Brain microvascular endothelial cell (primary cell): ENCODE measurements at places on chromosomes 6 and 20.
A peak's percentile ranks its signal among the peaks of the same experiment; 100 is the strongest.

- no peak for DNase-seq
These were observed 13.9 kb upstream of the SIRPA start for GRCh38 chr20:1881240-1881835.

GRCh38 chr6:112929641-112930040 lies 582.5 kb downstream of the RFPL4B start:
- DNase-seq: no peak

DNA sequence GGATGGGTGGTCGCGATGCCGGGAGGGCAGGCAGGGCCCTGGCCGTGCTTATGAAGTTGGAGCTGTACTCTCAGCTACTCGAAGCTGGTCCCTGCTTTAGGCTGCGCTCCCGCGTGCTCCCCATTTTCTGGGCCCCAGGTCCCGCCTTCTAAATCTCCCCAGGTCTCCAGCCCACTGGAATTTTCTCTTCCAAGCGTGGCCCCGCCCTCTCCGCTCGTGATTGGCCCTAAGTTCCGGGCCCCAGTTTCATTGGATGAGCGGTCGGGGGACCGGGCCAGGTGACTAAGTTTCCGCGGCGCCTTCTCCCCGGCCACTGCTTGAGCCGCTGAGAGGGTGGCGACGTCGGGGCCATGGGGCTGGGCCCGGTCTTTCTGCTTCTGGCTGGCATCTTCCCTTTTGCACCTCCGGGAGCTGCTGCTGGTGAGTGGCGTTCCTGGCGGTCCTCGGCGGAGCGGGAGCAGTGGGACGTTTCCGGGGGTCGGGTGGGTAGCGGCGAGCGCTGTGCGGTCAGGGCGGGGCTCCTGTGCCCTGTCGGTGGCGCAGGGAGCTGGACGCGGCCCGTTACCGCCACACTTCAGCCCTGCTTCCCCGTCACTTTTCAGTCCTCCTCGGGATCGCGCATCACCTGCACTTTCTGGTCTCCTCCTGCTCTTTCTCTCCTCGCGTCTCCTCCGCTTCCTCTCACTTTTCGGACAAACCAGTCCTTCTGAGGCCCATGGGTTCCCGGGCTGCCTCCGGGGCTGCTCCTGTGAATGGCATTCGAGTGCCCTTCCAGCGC lies at the start of gene MICA:
MICA (plus strand) TSS at position 313 of the 778 bp plus-strand sequence; CDS start at position 351, 38 bp downstream.
- peak; percentile 78 for DNase-seq

DNA sequence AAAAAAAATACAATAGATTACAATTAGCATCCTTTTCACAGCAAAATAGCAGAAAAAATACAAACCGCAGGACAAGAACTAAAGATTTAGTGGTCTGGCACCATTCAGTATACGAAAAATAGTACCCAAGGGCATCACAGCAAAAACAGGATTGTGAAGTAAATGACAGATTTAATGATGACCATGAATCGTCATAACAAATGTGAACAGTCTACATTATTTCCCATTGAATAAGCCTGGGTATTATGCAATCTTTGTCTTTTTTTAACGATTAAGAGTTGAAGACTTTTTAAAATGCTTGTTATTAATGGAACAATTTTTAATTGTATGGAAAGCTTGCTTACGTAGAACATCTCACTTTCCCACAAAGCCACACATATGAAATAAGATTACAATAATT lies 432.8 kb downstream of the PKHD1 start:
- DNase-seq: no peak

GRCh38 chr6:85124472-85125354 lies 325.2 kb upstream of the NT5E start:
- DNase-seq: peak; percentile 34

DNA sequence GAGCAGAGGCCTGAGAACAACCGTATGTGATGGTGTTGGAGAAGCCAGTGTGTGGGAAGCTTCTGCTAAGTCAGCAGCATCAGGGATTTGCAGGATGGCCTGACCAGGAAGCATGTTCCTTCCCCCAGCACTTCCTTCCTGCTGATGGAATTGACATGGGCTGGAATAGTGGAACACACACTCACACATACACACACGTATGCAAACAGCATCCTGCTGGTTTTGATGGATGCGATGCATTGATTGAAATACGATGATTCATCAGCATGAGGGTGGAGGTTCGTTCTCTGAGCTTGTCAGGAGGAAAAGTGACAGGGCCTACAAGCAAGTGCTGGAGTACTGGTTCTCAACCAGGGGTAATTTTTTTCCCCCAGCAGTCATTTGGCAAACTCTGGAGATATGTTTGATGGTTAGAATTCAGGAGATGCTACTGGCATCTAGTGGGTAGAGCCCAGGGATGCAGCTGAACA lies 229.1 kb downstream of the NFATC2 start:
- no peak for DNase-seq

- DNase-seq: no peak
These were observed 38.0 kb downstream of the TTLL9 start for GRCh38 chr20:31908424-31908823.

- DNase-seq: no peak
These were observed 92.3 kb upstream of the HCRTR2 start for GRCh38 chr6:55082021-55082420.

DNA sequence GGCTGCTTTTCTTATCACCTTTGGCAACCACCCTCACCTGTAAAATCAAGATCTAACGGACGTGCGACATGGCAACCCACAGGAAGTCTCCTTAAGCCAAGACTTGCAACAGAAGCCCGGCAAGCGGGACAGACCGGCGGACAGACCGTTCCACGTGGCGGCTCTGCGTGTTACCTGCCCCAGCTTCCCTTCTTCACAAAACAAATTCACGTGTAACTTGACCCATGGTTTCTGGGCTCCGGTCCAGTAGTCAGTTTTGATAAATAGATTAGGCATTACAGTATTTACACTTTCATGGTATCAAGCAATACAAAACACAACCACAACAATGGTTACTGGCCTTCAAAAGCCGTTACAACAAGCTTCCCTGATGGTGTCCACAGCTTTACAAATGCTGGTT lies 133.8 kb downstream of the PRND start:
- no peak for DNase-seq

DNA sequence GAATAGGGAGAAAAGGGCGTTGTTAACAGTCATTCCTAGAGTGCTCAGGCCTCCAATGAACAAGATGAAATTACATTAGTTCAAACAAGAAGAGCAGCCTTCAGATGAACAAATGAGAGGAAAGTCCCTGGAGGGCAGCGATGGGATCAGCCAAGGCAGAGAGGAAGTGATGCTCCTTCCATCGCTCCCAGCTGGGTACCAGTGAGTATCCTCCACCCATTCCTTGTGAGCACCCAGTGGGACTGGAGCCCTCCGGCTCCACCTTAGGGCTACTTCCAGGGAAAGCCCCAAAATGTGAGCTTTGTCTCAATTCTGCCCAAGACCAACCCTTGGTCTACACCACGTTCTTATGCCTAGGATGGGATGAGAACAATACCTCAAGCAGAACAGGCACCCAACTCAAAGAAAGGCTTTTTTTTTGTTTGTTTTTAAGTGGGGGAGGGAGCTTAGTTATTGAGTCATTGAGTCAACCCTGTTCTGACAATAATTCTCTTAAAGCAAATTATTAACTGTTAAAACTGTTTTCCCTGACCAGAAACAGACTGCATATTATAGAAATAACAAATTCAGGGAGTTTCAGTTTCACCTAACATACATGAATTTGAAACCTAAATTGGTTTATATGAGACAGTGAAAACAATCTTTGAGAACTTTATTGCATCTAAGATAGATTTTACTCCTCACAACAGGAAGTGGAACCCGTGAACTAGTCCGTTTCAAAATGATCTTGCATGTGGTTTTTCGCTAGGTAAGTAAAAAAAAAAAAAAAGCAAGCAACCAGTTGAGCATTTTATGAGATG lies 106.9 kb downstream of the IPCEF1 start:
- DNase-seq: no peak
